Nephron progenitor cell (in vitro differentiated cells): ENCODE measurements at places on chromosomes 16 and 17.

GRCh38 chr16:13961099-13961811 is 41.3 kb downstream of the ERCC4 start:
- no peak overlapping the region for H3K4me3 ChIP-seq
- H3K27ac ChIP-seq, result peak overlapping the region; percentile 66
- no peaks in the 10 kb centered on the region for H3K36me3 ChIP-seq
- peaks cover 36% of the 10 kb centered on the region for H3K4me1 ChIP-seq

- H3K4me1 ChIP-seq, result peaks cover 32% of the 10 kb centered on the region
- H3K36me3 ChIP-seq, result no peaks in the 10 kb centered on the region
- no peak overlapping the region for H3K27ac ChIP-seq
- H3K4me3 ChIP-seq, result no peak overlapping the region
- no peak for DNase-seq
These were observed 13.8 kb upstream of the DLX4 start for GRCh38 chr17:49955157-49955556.

DNA sequence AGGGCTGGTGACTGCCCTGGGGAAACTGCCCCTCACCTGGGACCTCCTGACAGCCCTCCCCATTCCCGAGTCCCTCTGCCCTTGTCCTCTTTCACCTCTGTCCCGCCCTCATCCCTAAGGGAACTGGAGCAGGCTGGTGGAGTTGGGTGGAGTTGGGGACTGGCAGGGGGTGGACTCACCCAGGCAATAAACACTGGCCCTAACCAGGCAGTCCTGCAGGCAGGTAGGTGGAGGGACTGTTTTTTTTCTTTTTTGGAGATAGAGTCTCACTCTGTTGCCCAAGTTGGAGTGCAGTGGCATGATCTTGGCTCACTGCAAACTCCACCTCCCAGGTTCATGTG is 11.7 kb downstream of the GCGR start:
- DNase-seq, result no peak
- no peak overlapping the region for H3K4me3 ChIP-seq
- H3K4me1 ChIP-seq, result peaks cover 7% of the 10 kb centered on the region
- no peaks in the 10 kb centered on the region for H3K36me3 ChIP-seq
- H3K27ac ChIP-seq, result no peak overlapping the region

GRCh38 chr16:59042301-59042700 is 308.2 kb upstream of the GOT2 start:
- peaks cover 10% of the 10 kb centered on the region for H3K27me3 ChIP-seq
- H3K4me3 ChIP-seq, result no peak overlapping the region
- no peak overlapping the region for H3K27ac ChIP-seq
- DNase-seq, result no peak
- no peaks in the 10 kb centered on the region for H3K36me3 ChIP-seq
- peaks cover 6% of the 10 kb centered on the region for H3K4me1 ChIP-seq

- no peak overlapping the region for H3K4me3 ChIP-seq
- no peaks in the 10 kb centered on the region for H3K27me3 ChIP-seq
- peaks cover 19% of the 10 kb centered on the region for H3K4me1 ChIP-seq
- peak; percentile 72 for DNase-seq
These were observed 30.3 kb downstream of the CACNA1H start for GRCh38 chr16:1182950-1183907.

DNA sequence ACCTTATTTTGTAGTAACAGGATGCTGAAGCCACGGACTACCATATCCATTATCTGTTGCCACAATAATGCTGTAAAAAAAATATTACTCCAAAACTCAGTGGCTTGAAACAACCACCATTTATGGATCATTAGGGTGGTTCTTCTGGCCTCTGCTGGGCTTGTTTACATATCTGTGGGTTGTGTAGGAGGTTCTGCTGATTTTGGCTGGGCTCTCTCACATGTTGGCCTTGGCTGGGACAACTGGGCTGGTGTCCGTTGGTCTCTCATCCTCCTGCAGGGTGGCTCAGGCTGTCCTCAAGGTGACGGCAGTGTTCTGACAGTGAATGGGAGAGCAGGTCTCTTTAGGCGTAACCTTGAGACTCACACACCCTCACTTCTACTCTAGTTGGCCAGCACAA is 76.0 kb downstream of the GPR139 start:
- no peak for DNase-seq
- no peaks in the 10 kb centered on the region for H3K36me3 ChIP-seq
- H3K4me1 ChIP-seq, result peaks cover 7% of the 10 kb centered on the region
- no peak overlapping the region for H3K27ac ChIP-seq
- peaks cover 3% of the 10 kb centered on the region for H3K27me3 ChIP-seq
- no peak overlapping the region for H3K4me3 ChIP-seq

DNA sequence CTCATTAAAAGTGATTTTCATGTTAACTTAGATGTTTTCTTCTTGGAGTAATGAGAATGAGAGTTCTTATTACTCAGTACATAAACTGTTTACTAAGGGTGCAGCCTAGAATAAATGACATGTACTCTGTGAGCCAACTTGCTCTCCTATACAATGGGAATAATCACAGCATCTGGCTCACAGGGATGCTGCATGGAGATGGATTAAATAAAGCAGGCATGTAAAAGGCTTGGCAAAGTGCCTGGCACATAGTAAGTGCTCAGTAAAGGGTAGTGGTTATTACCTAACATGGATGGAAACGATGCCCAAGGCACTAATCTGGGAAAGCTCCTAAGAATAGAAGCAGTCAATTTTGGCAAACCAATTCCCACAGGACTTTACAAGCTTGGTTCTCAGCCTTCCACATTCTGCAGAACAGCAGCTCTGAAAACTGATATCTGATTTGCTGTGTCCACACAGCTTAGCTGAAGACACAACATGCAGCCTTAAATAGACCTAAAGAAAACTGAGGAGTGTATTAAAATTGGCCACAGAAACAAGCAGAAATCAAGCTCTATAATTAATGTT is 176.1 kb downstream of the ABCC12 start:
- no peak for DNase-seq
- H3K36me3 ChIP-seq, result no peaks in the 10 kb centered on the region
- H3K27me3 ChIP-seq, result peaks cover 10% of the 10 kb centered on the region
- no peak overlapping the region for H3K27ac ChIP-seq
- H3K4me1 ChIP-seq, result peaks cover 28% of the 10 kb centered on the region
- no peak overlapping the region for H3K4me3 ChIP-seq

- H3K36me3 ChIP-seq, result peaks cover 14% of the 10 kb centered on the region
- peak overlapping the region; percentile 29 for H3K27ac ChIP-seq
- peaks cover 7% of the 10 kb centered on the region for H3K27me3 ChIP-seq
These were observed 53.6 kb upstream of the CLEC19A start for GRCh38 chr16:19231881-19232280.

GRCh38 chr16:23729503-23730424 is 16.7 kb upstream of the ERN2 start:
- no peak overlapping the region for H3K4me3 ChIP-seq
- no peak for DNase-seq
- H3K27ac ChIP-seq, result no peak overlapping the region
- H3K4me1 ChIP-seq, result no peaks in the 10 kb centered on the region
- peaks cover 28% of the 10 kb centered on the region for H3K27me3 ChIP-seq

GRCh38 chr16:81214745-81215166 is 23.7 kb upstream of the BCO1 start:
- H3K4me3 ChIP-seq, result no peak overlapping the region
- peak; percentile 32 for DNase-seq
- peaks cover 8% of the 10 kb centered on the region for H3K4me1 ChIP-seq
- no peaks in the 10 kb centered on the region for H3K36me3 ChIP-seq

DNA sequence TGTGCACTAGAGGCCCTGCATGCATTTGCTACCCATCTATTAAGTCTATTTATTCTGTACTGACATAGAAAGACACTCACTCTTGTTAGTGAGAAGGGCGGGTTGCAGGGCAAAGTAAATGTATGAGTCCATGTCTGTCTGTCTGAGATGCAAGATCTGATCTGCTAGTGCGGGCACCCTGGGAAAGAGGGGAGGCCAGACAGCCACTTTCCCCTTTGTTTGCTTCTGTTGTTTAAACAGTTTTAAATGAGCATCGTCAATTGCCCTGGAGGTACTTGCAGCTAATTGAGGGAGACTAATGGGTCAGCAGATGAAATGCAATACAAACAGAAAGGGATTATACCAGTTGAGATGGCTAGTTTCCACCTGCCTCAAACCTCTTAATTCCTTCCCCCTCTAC is 24.9 kb downstream of the SCNN1G start:
- no peak overlapping the region for H3K4me3 ChIP-seq
- peaks cover 43% of the 10 kb centered on the region for H3K27me3 ChIP-seq
- no peak for DNase-seq

DNA sequence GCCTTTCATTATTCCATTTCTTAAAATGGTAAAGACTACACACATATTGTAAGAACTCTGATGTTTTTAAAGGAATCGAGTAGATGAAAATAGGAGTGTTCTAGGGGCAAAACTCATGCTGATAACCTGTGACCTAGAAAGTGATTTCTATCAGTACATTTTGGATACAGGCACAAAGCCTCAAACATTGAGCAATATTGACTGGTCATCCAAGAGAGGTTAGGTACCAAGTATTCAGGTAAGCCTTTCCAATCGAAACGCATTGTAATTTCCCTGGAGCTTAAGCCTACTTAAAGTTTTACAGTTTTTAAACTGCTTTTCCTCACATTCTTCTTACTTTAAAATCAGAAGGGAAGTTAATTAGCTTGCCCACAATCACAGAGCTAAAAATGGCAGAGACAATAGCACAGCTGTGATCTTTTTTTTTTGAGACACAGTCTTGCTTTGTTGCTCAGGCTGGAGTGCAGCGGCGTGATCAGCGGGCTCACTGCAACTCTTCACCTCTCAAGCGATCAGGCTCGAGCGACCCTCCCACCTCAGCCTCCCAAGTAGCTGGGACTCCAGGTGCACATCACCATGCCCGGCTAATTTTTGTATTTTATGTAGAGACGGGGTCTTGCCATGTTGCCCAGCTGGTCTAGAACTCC is 3.3 kb downstream of the GOT2 start:
- H3K27ac ChIP-seq, result no peak overlapping the region
- no peak for DNase-seq
- no peaks in the 10 kb centered on the region for H3K27me3 ChIP-seq
- H3K4me3 ChIP-seq, result no peak overlapping the region
